ENCODE measurements at places on chromosomes 1 and 21.

DNA sequence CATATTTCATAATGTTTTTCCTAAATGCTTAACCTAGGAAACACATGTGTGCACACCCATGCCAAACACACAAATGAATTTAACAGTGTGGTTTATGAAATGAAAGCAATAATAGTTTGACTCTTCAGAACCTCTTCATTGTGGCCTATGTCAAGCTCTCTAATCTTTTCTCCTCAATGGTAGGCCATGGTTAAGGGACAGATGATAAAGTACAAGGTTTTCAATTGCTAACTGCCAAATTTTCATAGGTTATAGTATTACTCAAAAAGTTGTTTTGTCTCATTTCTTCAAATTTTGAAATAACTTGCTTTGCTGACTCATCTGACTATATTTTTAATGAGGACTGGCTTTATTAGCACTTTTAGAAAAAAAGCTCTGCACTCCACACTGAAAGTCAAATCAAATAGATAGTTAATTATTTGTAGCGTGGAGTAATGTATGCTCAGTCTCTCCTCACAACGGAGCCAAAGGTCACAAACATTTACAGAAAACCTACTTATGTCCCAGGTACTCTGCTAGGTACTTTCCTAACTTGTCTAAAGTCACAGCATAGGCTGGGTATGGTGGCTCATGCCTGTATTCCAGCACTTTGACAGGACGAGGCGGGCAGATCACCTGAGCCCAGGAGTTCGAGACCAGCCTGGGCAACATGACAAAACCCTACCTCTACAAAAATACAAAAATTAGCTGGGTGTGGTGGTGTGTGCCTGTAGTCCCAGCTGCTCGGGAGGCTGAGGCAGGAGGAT lies 3.0 kb upstream of the ADCY10 start:
- no peak for DNase-seq

DNA sequence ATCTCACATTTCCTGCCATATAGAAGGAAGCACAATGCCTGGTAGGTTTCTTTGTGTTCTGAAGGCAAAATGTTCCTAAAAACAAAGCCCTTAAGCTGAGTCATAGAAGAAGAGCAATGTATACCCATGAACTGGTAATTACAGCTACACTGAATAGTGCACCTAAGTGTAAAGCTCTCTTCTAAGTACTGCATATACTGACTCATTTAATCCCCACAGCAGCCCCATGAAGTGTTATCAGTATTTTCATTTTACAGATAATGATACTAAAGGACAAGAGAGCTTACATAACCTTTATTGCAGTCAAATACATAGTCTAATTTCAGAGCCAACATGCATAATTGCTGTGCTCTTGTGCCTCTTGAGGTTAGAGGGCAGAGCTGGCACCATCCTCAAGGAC lies 239.9 kb downstream of the DPYD start:
- no peak for DNase-seq

DNA sequence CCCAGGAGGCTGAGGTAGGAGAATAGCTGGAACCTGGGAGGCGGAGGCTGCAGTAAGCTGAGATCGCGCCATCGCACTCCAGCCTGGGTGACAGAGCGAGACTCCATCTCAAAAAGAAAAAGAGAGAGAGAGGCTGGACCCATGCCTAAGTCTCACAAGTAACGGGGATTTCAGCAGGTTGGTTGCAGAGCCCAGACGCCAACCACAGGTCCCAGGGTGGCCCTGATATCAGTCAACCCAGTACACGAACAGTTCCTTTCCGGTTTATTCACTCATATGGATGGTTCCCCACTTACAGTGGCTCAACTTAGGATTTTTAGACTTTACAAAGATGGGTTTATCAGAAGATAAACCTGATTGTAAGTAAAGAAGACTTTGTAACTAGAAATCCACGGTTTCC lies 40.9 kb downstream of the CLSTN1 start:
- no peak for DNase-seq

- no peak for DNase-seq
Measured at GRCh38 chr1:89946532-89946931, 48.4 kb upstream of the ZNF326 start.

- DNase-seq, result no peak
Measured at GRCh38 chr1:5108740-5109139, 454.3 kb downstream of the AJAP1 start.

- DNase-seq, result no peak
Measured at GRCh38 chr1:36253161-36253862, 29.1 kb downstream of the THRAP3 start.

DNA sequence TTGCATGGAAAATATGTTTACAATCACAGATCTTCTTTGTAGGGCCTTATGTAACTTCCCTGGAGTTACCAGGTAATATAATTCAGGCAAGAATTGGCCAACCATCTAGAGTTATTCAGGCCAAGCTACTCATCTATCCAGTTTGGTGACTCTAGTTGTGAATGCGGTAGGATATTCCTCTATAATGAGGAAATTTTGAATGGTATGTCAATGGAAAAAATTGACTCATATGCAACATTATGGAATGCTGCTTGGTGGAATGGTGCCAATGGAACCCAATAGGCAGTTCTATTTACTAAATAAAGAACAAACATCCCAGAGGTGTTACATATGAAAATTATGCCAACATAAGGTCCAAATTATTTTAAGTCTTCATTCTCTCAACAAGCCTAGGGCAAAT lies 5.6 kb upstream of the TNFSF18 start:
- DNase-seq, result no peak

- DNase-seq, result no peak
Measured at GRCh38 chr1:41024953-41025352, 3.4 kb upstream of the SLFNL1 start.

GRCh38 chr21:26140164-26140579 lies 30.4 kb downstream of the APP start:
- no peak for DNase-seq

DNA sequence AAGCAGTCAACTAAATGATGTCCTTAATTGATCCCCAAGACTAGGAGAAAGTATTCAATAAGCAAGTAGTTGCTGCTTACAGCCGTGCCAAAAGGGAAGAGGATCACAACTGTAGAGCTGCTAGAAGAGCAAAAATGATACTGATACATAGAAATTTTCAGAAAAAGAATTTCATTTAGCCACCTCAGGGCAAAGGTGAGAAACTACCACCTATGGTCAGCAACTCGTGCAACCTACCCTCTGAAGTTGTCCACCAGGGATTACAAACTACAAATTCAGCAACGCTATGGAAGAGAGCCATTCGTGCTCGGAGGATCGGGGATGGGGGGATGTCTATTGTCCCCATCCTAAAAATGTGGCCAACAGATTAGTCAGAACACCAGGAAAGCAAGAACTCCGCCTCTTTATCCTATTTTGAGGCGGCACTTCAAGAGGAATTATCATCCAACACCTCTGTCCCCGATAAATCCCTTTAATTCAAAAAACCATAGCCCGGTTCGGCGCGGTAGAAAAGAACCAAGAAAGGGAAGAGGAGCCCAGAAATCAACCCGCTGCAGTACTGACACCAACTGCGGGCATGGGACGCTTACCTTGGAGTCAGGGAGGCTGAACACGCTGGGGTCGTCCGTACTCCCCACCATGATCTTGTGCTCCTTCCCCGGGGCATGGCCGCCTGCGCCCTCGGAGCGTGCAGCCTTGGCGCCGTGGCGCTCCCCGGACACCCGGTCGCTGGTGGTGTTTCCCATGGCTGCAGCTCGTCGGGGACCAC lies 687 bp downstream of the PRKAB2 start:
- DNase-seq, result peak; percentile 35

Data from NCI-H1092 treated with DMSO at 0.1 percent for 48 hours (cell line).